ENCODE measurements at places on chromosomes 11 and 22.

- DNase-seq, result no peak
These were observed 11.7 kb upstream of the VPS37C start for GRCh38 chr11:61172888-61173287.

DNA sequence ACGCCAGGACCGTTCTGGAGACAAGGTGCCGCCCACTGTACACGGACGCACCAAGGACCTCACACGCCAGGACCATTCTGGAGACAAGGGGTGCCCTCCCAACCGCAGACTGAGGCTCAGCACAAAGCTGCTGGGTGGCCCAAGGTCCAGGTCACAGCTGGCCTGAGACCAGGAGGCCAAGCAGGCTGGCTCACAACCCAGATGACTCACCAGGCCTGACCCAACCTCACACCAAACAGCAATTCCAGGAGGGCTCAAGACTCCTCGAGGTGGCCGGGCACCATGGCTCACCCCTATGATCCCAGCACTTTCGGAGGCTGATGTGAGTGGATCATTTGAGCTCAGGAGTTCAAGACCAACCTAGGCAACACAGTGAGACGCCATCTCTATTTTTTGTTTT lies 14.8 kb downstream of the BRD1 start:
- no peak for DNase-seq

DNA sequence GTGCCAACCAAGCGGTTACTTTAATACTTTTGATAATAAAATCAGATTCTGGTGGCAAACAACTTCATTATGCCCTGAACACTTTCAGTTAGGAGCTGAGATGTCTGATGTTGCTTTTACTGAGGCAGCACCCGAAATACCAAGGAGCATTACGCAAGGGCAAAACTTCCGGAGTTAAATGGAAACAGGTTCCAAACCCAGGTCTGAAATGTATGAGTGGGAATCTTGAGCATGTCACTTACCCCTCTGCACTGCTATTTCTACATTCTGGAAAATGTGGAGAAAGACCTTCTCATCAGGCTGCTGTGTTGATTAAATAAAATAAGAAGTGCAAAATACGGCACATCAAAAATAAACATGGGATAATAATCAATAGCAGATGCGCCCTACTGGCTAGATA lies 315.1 kb downstream of the LARGE1 start:
- DNase-seq, result no peak

- peak; percentile 9 for DNase-seq
These were observed 8.9 kb downstream of the IMMP1L start for GRCh38 chr11:31500560-31500959.

- DNase-seq, result no peak
These were observed 784 bp upstream of the SYNGR1 start for GRCh38 chr22:39348909-39349505.

DNA sequence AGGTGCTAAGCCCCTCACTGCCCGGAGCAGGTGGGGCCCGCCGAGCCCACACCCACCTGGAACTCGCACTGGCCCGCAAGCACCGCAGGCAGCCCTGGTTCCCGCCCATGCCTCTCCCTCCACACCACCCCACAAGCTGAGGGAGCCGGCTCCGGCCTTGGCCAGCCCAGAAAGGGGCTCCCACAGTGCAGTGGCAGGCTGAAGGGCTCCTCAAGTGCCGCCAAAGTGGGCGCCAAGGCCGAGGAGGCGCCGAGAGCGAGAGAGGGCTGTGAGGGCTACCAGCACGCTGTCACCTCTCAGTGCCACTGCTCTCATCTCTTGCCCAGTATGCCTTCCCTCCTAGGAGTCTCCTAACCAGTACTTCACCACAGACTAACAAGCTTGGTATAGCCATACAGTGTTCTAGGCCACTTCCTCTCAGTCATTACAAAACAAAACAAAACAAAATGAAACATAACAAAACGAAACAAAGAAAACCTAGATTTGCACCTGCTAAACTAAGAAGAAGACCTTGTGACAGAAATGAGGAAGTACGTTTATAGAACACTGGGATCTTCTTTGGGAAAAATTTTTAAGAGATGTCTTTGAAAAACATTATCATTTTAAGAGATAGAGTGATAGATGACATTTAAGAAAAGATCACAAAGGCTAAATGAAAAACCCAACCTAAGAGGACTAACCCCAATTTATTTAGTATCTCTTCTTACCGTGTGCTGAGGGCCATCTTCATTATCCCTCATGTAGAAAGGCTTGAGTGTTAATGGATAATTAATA lies 47.7 kb upstream of the GAB2 start:
- no peak for DNase-seq

GRCh38 chr11:36265793-36266628 lies 23.2 kb downstream of the COMMD9 start:
- peak; percentile 59 for DNase-seq

All from epithelial cell of esophagus (primary cell).